ENCODE measurements at places on chromosomes 3 and 15.

DNA sequence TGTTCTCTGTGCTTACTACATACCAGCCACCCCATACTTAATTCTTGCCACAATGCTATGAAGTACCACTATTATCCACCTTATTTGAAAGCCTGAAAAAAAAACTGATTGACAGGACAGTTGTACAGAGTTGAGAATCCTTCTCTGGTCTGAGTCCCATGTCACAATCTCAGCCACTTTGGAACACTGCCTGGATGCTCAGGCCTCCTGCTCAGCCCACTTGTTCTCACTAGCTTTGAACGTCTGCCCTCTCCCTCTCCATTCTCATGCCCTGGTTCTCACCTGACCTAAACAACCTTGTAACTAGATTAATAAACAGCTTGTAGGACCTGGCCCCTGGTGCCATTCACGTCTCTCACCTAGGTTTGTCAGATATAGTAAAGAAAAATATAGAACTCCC is 53.9 kb downstream of the TRIM69 start:
- no peak for DNase-seq

DNA sequence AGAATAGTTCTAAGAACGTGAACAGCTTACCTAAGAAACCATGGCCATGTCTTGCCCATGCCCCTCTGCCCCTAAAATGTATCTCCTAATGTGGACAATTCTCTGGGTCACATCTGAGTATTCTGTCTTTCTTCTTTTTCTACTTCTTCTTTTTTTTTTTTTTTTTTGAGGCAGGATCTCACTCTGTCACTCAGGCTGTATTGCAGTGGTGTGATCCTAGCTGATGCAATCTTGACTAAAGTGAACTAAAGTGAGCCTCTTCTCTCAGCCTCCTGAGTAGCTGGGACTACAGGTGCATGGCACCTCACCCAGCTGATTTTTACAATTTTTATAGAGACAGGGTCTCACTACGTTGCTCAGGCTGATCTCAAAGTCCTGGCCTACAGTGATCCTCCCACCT is 204.8 kb upstream of the ZPLD1 start:
- DNase-seq: no peak

- DNase-seq: no peak
Measured at GRCh38 chr3:109234300-109234699, 82.0 kb downstream of the DPPA2 start.

DNA sequence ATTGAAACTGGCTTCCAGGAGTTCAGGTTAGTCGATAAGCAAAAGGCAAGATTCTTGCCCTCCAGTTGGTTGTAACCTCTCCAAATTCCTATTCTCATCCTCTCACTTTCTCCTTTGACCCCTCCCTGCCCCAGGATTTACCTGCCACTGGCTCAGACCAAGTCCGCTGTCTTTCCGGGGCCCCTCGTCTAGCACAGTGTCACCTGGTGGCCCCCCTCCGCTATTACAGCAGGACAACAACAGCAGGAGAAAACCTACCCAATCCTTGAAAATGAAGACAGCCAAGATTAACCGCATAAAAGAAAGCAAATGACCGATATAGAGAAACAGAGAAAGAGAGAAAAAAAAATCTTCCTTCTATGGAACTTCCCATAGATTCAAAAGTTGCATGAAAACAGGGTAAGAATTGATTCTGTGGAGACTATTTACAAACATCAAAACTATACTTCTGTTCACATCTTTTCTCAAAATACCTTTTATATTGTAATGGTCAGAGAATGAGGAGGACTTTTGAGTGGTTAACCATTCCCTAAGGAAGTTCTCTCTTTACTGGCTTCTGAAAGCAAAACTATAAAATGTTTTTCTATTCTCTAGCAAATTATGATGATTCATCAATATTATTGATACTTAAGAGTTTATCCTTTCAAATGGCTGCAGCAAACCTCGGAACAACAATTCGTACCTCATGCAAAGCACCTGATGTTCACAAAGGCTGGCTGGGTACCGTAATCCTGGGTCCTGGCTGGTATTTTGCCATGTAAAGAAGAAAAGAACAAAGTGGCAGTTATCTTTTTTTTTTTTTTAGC is 10.0 kb upstream of the ST8SIA2 start:
- no peak for DNase-seq

GRCh38 chr3:877001-877400 is 215.8 kb upstream of the CNTN6 start:
- DNase-seq: no peak

GRCh38 chr3:144039661-144040060 is 68.0 kb downstream of the DIPK2A start:
- no peak for DNase-seq

- no peak for DNase-seq
Measured at GRCh38 chr3:169327546-169328356, 335.8 kb downstream of the MECOM start.

- DNase-seq: no peak
Measured at GRCh38 chr3:12325586-12326515, 37.0 kb downstream of the PPARG start.

DNA sequence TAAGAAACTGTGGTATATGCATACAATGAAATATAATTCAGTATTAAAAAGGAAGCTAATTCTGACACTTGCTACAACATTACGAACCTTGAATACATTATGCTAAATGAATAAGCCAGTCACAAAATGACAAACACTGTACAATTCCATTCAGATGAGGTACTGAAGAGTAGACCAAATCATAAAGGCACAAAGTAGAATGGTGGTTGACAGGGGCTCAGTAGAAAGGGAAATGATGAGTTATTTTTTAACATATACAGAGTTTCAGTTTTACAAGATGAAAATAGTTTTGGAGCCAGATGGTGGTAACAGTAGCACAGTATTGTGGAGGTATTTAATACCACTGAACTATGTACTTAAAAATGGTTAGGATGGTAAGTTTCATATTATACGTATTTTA is 254.6 kb upstream of the RBMS3 start:
- DNase-seq: no peak

DNA sequence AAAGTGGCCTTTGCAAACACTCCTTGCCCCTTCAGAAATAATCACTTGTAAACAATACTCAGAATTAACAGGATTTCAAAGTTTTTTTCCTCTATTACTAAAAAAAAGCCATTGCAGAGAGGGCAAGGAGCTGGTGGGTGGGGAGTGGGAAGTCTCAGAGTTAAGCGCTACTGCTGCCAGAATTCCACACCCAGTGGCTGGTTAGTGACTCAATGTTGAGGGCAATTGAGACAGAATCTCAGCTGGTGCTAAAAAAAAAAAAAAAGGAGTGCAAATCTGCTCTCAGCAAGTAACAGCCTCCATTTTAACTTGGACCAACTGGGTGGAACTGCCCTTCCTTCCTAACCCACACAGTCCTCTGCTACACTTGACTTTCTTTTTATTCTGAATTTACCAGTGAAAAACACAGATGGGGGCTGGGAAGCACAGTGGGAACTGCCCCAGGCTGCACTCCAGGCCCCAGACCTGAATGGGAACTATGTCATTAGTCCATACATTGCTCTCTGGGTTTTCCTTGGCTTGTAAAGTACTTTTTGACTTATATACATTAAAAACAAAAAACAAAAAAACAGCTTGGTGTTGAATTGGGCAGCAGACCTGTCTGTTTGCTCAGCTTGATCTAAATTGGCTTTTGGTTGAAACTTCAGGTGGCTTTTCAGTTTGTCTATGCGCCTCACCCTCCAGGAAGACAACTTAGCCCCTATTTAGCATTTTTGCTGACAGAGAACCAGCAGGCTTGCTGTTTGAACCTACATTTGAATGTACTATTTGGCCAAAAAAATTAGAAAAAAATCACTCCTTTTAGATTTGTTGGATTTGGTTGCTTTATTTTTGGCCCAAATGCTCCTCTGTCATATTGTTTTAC is 357.8 kb upstream of the TBL1XR1 start:
- no peak for DNase-seq
